ENCODE measurements at places on chromosomes 16 and 17.

GRCh38 chr17:77825621-77826020, 132.9 kb upstream of the TNRC6C start:
- DNase-seq, result no peak

DNA sequence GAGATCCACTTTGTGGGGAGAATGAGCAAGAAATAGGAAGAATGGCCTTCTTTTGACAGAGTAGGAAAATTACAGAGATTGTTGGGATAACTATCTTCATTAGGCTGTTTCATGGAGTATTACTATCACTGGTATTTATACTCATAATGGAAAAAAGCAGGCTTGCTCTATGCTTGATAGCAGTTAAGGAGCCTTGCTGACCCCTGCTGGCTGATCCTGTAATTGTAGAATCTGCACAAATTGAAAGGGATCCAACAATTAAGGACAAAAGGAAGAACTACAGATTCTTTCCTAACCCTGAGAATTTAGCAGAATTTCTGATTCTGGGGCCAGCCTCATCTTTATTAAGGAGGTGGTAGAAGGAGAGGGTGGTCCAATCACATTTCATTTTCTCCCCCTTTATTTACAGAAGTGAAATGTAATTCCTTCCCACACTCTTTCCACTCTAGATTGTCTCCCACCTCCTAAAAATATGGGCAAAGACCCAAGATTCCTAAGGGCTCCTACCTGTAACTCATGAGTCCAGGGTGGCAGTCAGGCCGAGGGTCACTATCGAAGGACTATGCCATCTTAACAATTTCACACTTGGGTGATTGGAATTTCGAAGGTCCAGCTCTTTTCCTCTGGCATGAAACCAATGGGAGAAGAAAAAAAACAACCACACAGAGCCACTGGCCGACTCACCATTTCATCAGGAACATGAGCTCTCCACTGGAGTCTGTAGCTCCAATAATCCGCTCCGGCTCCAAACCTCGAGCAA, 26.3 kb downstream of the NFE2L1 start:
- DNase-seq, result no peak

DNA sequence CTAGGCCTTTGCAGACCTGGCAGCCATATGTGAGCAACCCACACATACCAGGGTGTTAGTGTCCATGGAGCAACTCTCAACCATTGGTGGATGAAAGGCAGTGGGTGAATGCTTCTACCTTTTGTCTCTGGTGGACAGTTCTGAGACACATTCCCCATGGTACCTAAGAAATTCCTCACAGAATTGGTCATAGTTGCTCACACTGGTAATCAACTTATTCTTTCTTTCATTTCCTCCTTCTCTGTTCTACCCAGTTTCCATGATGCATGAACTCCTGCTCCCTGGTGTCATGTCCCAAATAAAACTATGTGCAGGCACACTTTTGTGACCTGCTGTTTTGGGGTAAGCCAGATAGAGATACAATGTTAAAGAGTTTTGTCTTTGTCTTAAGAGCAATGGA, 33.2 kb upstream of the MPHOSPH6 start:
- DNase-seq, result no peak

DNA sequence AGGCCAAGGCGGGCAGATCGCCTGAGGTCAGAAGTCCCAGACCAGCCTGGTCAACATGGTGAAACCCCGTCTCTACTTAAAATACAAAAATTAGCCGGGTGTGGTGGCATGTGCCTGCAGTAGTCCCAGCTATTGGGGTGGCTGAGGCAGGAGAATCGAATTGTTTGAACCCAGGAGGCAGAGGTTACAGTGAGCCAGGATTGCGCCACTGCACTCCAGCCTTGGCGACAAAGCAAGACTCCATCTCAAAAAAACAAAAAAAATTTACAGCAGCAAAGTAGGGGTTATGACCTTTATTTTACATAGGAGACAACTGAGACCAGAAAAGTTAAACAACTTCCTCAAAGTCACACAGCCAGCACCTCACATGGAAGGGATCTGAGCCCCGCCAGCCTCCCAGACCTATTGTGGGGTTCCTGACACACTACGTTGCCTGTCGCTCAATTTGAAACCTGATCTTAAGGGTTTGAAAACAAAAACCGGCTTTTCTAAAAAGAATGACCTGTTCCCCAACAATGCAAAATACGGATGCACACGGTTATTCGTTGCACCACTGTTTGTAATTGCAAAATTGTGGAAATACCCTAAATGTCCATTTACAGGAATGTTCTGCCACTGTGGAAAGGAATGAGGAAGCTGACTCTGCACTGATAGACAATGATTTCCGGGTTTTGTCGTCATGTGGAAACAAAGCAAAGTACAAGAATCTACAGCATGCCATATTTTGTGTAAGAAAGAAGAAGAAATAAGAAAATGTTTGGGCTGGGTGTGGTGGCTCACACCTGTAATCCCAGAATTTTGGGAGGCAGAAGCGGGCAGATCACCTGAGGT, 77.2 kb downstream of the CNGB1 start:
- no peak for DNase-seq

- no peak for DNase-seq
Observed at GRCh38 chr16:62700426-62701294, 664.4 kb upstream of the CDH8 start.

DNA sequence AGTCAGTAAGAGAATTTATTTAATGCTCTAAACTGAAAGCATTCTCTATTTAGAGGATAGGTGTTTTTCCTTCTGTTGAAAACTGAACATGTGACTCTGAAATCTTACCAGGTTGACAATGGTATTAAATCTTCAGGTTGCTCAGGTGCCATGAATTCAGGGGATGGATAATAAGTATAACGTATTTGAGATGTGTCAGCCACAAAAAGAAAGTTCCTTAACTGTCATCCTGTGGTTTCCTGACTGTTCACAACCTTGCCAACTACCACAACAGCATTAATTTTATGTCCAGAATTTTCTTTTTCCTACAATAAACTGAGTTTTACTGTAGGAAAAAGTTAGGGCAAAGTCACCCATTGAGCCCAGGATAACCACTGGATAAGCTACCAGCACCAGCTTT, 243.3 kb upstream of the PSMD7 start:
- no peak for DNase-seq

DNA sequence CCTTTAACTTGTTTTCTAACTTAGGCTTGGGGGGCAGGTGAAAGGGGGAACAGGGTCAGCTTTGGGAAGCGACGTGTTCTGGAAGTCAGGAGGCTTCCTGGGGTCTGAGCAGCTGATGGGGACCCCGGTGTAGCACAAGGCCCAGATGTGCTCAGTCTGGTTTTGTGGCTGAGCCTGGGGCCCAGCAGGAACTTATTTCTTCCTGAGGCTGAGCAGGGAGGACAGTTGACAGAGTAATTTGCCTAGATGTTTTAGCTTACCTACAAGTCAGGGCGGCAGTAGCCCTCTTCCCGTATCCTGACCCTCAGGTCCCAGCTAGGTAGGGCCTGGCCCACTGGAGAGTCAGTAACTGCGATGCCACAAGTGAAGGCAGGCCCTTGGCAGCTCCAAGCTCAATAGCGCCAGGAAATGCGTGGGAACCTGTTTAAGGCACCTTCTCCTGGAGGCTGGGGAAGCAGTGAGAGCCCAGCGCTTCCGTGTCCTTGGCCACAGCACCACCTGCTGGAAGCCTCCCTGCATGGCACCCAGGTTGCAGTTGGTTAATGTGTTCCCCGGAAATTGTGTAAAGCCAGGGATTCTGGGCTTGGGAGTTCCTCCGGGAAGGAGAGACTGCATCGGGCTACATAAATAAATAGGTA, 5.2 kb downstream of the CCR7 start:
- no peak for DNase-seq

GRCh38 chr17:67107811-67108775, 63.7 kb downstream of the CACNG1 start:
- no peak for DNase-seq

DNA sequence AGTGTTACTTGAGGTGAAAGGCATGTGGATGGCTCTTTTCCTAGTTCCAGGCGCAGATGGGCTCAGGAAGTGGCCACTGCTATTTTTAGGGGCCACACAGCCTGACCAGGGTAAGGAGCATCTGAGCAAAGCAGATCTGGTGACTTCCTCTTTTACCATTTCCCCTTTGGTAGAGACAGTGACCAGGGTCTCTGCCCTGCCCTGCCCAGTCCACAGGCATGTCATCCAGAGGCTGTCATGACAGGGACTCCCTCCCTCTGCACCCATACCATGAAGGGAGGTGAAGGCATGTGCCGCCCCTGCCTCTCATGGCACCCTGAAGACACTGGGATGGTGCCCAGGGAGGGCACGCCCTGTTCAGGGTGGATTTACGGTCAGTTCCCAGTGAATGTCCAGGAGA, 2.2 kb downstream of the PLA2G15 start:
- DNase-seq, result no peak

- no peak for DNase-seq
Observed at GRCh38 chr16:54808890-54809289, 121.8 kb upstream of the IRX5 start.

Measured in cortex of kidney (tissue), 1 donor.